ENCODE measurements at places on chromosomes 16 and 17.
A peak's percentile ranks its signal among the peaks of the same experiment; 100 is the strongest.

- H3K36me3 ChIP-seq, result peaks cover 39% of the 10 kb centered on the region
- no peaks in the 10 kb centered on the region for H3K27me3 ChIP-seq
- H3K4me3 ChIP-seq, result no peak overlapping the region
- no peak overlapping the region for H3K27ac ChIP-seq
- peaks cover 13% of the 10 kb centered on the region for H3K4me1 ChIP-seq
Measured at GRCh38 chr16:15879255-15879811, 9.1 kb downstream of the CEP20 start.

DNA sequence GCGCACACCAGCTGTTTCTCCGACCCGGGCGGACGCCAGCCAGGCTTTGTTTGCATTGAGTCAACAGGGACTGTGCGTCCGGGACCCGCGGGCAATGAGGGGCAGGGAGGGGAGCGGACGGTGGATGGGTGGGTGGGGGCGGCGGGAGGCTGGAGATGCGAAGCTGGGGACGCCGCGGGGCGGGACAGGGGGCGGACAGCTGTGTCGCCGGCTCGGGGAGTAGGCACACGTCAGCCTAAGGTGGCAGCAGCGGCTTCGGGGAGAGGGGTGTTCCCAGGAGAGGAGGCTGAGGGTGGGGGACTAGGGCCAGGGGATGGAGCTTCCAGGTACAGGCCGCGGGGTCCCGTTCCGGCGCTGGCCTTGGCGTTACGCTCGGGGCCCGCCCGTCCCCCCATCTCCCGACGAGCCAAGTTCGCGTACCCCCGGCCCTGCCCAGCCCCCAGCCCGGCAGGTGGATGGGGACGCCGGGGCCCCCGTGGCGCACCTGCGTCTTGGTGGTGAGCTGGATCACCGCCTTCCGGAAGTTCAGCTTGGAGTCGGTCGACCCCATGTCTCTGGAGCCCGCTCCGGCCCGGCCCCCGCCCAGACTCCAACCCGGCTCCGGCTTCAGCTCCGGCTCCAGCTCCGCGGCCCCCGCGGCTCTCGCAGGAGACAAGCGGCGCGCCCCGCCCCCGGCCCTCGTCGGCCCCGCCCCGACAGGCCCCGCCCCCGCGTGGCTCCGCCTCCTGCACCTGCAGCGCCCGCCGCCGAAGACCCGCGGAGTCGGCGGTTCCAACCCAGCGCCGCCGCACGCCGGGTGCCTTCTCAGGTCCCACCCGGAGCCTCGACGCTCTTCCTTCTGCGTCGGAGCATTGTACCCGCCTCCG is at the start of gene HID1:
HID1 (minus strand) TSS at position 653 of the 866 bp plus-strand sequence; CDS start at position 550, 103 bp downstream.
- H3K4me1 ChIP-seq, result peaks cover 30% of the 10 kb centered on the region
- no peaks in the 10 kb centered on the region for H3K36me3 ChIP-seq
- no peak within 1 kb of the TSS for H3K27ac ChIP-seq
- H3K27me3 ChIP-seq, result peaks cover 38% of the 10 kb centered on the region
- H3K4me3 ChIP-seq, result peak within 1 kb of the TSS; percentile 63

GRCh38 chr17:46020023-46020761 is 21.1 kb downstream of the STH start:
- H3K27ac ChIP-seq, result no peak overlapping the region
- no peaks in the 10 kb centered on the region for H3K27me3 ChIP-seq
- peaks cover 14% of the 10 kb centered on the region for H3K4me1 ChIP-seq
- H3K36me3 ChIP-seq, result peaks cover 5% of the 10 kb centered on the region
- DNase-seq, result no peak

GRCh38 chr16:8260140-8260539 is 330.2 kb downstream of the TMEM114 start:
- no peaks in the 10 kb centered on the region for H3K27me3 ChIP-seq
- H3K27ac ChIP-seq, result no peak overlapping the region
- H3K4me1 ChIP-seq, result no peaks in the 10 kb centered on the region
- no peak overlapping the region for H3K4me3 ChIP-seq

DNA sequence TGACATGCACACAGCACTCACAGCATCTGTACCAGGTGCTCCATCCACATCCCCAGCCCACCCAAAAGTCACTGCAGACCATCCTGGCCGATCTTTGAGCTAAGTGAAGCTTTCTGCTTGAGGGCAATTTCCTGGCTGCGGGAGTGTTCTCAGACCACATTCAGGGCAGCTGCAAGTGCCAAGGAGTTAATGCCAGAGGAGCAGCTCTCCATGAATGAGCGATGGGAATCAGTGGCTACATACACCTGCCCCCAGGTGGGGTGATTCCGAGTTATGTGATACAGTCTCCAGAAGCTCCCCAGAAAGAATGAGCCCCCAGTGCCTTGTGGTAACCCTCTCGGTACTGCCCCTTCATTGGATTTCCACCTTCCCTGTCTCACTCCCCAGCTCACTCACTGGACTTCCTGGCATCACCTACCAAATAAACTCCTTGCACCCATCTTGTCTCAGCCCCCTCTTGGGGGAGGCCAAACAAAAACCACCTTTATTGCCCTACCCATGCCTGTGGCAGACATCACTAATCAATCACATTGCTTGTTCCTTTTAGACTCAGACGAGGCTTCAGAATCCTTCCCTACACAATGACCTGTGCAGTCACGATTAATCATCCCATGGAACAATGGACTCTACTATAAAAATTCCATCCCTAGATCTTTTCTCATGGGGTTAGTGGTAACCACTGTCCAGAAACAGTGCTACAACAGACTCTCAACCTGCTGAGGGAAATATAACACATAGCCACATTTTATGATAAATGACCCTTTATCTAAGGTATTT is 121.1 kb downstream of the IRX5 start:
- H3K4me1 ChIP-seq, result peaks cover 6% of the 10 kb centered on the region
- no peak overlapping the region for H3K27ac ChIP-seq
- no peak overlapping the region for H3K4me3 ChIP-seq
- H3K36me3 ChIP-seq, result no peaks in the 10 kb centered on the region
- no peak for DNase-seq

DNA sequence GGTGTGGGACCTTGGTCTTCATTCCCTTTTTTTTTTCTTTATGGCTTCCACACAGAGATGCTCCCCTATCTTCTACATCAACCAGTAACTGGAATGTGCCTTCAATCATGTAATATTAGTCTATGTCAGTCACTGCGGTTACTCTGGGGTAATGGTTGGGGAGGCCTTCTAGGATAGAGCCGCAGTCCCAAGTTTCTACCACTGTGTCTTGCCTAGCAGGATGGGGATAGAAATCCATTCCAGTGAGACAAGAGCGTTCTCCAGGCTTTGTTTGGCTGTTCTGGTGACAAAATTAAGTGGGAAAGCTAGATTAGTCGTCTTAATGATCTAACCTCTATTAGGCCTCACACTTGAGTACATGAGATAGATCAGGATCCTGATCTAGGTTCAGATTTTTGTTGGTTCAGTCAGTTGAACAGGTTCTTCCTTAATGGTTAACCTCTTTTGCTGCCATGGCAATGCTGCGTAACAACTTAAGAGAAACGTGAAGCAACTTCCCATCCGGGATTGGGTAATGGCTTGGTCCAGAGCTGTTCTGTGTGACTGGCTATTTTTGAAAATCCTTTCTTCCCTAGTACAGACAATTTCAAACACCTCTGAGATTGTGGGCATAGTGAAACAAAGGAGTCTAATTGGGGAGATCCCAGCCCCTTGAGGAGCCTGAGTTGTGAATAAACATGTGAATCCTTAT is 8.7 kb downstream of the MSL1 start:
- H3K27ac ChIP-seq, result no peak overlapping the region
- DNase-seq, result no peak
- peaks cover 8% of the 10 kb centered on the region for H3K4me1 ChIP-seq
- peaks cover 89% of the 10 kb centered on the region for H3K36me3 ChIP-seq
- no peaks in the 10 kb centered on the region for H3K27me3 ChIP-seq

GRCh38 chr17:78935419-78936323 is 10.5 kb upstream of the TIMP2 start:
- no peaks in the 10 kb centered on the region for H3K27me3 ChIP-seq
- DNase-seq, result peak; percentile 91
- peak overlapping the region; percentile 86 for H3K27ac ChIP-seq
- H3K4me3 ChIP-seq, result no peak overlapping the region

GRCh38 chr17:2795441-2796163 is 636 bp upstream of the RAP1GAP2 start:
- no peak overlapping the region for H3K27ac ChIP-seq
- no peak for DNase-seq
- peaks cover 40% of the 10 kb centered on the region for H3K27me3 ChIP-seq
- no peaks in the 10 kb centered on the region for H3K36me3 ChIP-seq

DNA sequence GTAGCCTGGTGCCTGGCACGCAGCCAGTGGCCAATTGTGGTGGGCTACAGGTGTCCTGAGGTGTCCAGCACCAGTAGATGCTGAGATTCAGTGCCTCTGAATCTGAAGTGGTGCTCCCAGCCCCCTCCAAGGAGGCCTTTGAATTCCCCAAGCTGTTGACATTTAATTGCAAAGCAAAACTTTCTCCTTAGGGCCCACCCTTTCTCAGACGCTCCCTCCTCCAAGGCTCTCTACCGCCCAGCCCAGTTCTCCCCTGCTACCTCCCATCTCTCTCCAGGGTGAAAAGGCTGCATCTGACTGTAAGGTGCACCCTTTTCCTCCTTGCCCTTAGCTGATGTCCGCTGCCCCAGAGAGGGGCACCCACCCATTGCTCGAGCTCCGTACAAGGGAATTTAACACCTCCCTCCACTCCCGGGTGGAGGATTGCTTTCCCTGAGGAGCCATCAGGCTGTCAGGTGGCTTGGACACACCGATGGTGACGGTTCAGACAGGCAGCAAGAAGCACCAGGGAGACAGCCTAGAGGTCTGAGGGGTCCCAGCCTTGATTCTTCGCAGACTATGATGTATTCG is 1.7 kb downstream of the BEAN1 start:
- peaks cover 34% of the 10 kb centered on the region for H3K27me3 ChIP-seq
- H3K27ac ChIP-seq, result no peak overlapping the region
- H3K36me3 ChIP-seq, result no peaks in the 10 kb centered on the region
- DNase-seq, result peak; percentile 50

Measured in suprapubic skin (tissue), 4 donors.